ENCODE measurements at places on chromosomes 2 and 18.

DNA sequence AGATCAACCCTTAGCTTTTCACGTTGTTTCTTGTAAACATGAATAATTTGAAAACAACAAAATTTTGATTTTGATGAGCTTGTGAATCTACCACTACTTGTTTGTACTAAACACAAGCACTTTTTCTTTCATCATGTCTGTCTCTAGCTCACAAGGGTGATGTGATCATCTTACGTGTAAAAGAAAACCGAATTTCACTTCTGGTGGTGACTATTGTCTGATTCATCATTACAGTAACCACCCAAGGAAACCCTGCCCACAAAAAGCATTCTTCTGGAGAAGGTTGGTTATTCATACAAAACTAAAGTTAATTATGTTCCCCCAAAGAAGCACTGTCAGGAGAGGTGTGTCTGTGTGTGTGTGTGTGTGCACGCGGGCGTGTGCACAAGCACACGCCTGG is 285.4 kb downstream of the ZNF516 start:
- DNase-seq: no peak

DNA sequence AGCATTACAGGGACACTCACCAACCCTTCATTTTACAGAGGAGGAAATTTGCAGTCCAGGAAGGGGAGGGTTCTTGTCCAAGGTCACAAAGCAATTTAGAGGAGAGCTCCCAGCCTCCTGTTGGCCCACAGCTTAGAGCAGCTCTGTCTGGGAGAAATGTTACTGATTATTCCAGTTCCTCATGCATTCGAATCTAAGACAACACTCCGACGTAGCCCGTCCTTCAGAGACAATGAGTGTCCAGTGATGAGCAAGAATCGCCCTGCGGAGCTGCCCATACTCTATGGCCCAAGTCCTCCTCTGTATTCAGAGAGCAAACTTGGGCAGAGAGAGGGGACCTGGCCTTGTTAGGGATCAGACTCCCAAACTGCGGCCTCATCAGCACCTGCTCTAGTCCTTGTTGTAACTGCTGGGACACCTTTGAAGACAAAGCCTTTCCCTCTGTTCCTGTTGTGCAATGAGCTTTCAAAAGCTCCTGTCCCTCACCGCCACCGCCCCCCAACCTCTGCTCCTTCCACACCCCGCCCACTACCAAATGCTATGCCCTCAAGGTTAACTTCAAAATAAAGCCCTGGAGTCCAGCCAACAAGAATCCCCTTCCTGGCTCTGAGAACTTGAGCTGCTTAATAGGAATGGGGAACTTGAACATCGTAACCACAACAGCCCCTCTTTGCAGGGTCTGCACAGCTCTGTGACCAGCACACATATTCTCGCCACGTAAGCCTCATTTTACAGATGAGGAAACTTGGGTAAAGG is 234.8 kb upstream of the SMAD2 start:
- DNase-seq: no peak

DNA sequence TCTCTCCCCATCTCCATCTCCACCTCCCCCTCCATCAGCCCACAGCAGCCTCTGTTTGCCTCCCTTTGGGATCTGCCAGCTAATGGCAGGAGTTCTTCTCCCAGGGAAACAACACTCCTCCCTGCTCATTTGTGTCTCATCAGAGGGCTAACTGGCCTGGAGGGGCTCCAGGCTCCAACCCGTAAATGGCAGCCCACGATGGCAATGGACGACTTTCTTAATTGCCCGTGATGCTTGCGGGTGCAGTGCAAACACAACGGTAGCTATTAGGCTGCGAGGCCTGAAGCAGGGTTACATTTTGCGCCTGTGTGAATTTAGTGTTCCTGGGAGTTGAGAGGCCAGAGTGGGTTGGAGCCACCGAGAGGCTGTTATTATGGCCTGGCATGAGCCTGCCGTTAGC is 285.1 kb downstream of the TNS1 start:
- DNase-seq: no peak

- no peak for DNase-seq
Observed at GRCh38 chr18:57223144-57223870, 76.4 kb downstream of the BOD1L2 start.

- DNase-seq: no peak
Observed at GRCh38 chr18:52636536-52636935, 296.5 kb downstream of the DCC start.

- DNase-seq: no peak
Observed at GRCh38 chr18:12376034-12376753, 833 bp downstream of the AFG3L2 start.

DNA sequence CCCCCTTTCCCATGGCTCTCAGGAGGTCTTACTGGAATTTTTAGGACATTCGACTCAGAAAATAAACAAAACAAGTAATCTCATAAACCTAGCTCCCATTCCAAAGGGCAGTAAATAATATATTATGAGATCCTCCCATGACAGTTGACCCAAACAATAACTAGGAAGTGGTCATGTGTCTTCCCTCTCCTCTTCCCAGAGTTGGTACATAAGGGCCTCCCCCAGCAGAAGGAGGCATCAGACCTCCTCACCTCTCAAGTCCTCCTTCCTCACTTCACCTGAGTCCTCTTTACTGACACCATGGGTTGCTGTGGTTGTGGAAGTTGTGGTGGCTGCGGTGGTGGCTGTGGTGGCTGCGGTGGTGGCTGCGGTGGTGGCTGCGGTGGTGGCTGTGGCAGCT is at the start of gene SCYGR7:
Gene SCYGR7, plus strand, starts transcription at position 301 of the 400 bp plus-strand sequence. Its CDS starts 0 bp downstream, at position 301.
- no peak for DNase-seq

DNA sequence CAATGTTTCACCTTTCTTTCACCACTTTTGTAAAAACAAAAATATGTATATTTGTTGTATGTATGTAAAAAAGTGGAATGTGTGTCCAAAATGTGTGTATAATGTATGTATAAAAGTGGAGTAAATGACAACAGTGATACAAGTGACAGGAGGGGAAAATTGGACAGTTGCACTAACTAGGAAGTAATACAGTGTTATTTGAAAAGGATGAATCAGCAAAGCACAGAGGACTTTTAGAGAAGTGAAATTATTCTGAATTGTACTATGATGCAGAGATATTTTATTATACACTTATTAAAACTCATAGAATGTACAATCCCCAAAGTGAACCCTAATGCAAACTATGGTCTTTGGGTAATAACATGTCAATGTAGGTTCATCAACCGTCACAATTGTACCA is 331.3 kb upstream of the CNTNAP5 start:
- no peak for DNase-seq

DNA sequence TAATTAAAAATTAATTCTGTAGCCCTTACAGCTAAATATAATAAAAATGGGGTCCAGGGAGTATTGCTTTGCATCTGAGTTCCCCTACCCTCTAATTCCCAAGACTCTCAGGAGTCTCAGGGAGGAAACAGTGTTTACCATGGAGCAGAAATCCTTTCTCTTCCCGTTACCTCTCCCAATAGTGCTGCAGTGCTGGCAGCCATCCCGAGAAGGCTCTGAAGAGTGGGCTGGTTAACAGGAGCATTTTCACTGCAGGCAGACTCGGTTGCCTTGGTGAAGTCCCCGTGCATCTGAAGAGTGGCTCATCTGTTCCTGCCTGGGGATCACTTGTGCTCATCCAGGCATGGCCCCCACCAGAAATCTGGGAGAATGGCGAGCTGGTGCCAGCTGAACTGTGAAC is 41.8 kb upstream of the TMEM178A start:
- DNase-seq: no peak

GRCh38 chr18:77118256-77119090 is 14.1 kb downstream of the MBP start:
- DNase-seq: no peak

DNA sequence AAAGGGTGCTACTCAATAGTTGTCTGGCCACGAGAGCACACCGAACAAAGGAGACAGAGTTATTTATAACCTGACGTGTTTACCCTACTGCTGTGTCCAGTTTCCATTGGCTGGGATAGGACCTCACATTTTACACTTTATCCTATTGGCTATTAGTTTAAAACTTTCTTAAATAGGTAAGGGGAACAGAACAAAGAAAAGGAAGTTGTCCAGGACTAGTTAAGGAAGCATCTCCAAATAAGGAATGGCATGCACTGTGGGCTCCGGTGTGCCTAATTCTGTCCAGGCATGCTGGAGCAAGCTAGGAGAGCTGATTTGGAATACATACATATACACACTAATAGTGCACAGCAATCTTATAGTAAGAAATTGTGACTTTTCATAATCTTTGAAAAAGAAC is 72.2 kb downstream of the CAB39 start:
- DNase-seq: no peak

DNA sequence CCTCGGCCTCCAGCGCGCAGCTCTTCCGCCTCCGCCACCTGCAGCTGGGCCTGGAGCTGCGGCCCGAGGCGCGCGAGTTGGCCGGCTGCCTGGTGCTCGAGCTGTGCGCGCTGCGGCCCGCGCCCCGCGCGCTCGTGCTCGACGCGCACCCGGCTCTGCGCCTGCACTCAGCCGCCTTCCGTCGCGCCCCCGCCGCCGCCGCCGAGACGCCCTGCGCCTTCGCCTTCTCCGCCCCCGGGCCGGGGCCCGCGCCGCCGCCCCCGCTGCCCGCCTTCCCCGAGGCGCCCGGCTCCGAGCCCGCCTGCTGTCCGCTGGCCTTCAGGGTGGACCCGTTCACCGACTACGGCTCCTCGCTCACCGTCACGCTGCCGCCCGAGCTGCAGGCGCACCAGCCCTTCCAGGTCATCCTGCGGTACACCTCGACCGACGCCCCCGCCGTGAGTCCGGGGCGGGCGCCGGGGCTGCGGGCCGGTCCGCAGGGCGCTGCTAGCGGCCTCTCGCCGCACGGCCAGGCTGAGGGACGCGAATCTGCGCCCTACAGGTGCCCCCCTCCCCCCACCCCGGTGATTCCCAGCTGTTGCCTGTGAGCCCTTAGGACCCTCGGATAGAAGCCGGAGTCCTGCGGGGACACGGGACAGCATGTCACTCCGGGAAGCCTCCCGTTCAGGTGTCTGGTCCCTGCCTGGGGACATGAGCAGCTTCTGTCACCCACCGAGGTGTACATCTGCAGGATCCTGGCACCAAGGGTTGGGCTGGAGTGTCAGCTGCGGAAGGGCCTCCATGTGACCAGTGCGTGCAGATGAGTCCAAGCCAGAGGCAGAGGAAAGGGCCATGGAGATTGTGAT is 616 bp downstream of the RNPEPL1 start:
- DNase-seq: no peak

GRCh38 chr2:140643761-140644187 is 1487.0 kb downstream of the LRP1B start:
- DNase-seq: no peak

GRCh38 chr18:57281519-57281918 is 70.8 kb upstream of the ST8SIA3 start:
- DNase-seq: no peak

- no peak for DNase-seq
Observed at GRCh38 chr18:8416212-8417019, 192.8 kb upstream of the RAB12 start.

DNA sequence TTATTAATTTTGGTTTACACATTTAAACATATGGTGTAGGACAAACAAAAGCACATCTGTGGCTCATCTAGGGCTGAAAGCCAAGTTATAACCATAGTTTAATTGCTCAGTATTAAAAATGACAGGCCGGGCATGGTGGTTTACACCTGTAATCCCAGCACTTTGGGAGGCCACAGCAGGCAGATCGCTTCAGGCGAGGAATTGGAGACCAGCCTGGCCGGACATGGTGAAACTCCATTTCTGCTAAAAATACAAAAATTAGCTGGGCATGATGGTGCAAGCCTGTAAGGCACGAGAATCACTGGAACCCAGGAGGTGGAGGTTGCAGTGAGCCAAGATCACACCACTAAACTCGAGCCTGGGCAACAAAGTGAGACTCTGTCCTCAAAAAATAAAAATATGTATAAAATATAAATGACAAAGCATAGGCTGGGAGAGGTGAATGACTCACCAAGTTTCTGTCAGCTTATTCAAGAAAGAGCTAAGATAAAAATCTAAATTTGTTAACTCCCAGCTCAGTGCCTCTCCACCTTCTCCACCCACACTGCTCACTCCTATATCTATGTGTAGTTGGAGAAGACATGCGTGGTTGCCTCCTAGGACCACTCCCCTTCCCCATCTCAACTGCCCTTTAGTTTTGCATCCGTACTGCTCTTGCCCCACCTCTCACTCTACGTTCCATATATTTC is 79.2 kb upstream of the PID1 start:
- no peak for DNase-seq

All from SHP77 treated with DMSO at 0.1 percent for 48 hours (cell line).